ENCODE measurements at places on chromosomes 2 and 18. TPM values are rescaled to one million over a fixed set of nuclear protein-coding genes. Genes with fewer than 3 reads are reported as not detected.

- DNase-seq, result no peak
Measured at GRCh38 chr2:85355073-85355410, 473 bp downstream of the ELMOD3 start.

RAX gene
- not detected for total RNA-seq

STAT1 gene
- total RNA-seq, result 75.0 TPM

SPP2 gene
- total RNA-seq, result not detected

- DNase-seq, result peak; percentile 8
Measured at GRCh38 chr2:175111200-175111657, 56.8 kb downstream of the ATF2 start.

SEPTIN10 gene
- 104 TPM for total RNA-seq

DNA sequence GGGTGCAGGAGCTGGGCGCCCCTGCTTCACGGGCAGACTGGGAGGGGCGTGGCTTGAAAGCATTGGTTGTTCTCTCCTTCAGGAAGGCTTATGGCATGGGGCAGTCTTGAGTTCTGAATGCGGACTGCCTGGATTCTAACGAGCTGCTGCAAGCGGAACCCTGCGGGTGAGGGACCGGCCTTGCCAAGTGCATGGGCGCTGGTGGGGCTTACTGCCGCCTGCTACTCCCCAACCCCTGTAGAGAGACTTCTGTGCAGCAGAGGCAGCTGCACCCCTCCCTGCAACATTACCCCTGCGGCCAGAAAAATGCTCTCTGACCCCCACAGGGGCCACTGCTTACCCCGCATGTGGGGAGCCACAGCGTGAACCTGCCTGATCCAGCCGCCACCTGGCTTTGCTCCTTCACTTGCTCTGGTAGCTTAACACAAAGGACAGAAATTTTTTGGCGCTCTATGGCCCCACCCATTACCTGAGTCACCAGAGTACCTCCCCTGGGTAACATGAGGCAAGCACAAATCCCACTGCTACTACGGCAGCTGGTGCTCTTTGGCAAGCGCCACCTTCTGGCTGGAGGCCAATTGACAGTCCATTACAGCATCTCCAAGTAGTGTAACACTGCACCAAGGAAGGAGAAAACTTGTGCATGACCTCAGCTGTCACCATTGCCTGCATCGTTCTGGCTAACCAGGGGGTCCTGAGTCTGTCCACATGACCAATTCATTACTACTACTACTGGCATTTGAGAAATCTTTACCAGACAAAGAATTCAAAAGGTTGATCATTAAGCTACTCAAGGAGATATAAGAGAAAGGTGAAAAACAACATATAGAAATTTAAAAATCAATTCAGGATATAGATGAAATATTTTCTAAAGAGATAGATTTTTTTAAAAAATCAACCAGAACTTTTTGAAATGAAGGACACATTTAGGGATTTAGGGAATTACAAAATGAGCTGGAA is 35.4 kb downstream of the MYL12B start:
- DNase-seq, result no peak

All from pulmonary artery endothelial cell (primary cell).